Left hindlimb (tissue), 1 donor: ENCODE measurements at places on chromosomes 16 and 17.

- DNase-seq, result peak; percentile 74
Observed at GRCh38 chr17:40284085-40284713, 3.5 kb upstream of the CDC6 start.

DNA sequence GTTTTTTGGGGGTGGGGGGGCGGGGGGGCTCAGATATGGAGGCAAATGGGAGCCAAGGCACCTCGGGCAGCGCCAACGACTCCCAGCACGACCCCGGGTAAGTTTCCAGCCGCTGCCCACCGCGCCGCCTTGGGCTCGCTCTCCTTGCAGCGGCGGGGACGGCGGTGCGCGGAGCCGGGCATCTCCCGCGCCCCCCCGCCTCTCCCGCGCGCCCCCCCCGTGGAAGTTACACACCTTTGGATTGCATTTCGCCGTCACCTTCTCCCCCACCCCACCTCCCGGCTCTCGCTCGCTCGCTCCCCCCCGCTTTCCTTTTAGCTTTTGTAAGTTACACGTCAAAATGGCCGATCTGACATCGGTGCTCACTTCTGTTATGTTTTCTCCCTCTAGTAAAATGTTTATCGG is 387 bp downstream of the MSI2 start:
- DNase-seq, result no peak

DNA sequence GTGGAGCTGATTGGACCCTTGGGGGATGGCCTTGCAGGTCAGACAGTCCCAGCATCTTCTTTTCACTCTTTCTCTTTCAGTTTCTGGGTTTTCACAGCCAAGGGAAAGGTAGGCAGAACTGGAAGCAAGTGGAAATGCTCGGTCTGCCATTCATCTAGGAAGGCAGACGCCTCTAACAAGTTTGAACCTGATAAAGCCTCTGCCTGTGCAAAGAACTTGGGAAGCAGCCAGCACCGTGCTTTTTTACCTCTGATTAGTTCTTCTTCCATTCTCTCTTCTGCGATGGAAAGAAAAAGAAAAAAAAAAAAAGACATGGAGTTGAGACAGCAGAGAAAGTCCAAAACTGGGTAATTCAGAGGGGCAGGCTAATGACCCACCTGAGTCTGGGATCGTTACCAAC is 997.8 kb upstream of the EEF2KMT start:
- DNase-seq, result no peak

DNA sequence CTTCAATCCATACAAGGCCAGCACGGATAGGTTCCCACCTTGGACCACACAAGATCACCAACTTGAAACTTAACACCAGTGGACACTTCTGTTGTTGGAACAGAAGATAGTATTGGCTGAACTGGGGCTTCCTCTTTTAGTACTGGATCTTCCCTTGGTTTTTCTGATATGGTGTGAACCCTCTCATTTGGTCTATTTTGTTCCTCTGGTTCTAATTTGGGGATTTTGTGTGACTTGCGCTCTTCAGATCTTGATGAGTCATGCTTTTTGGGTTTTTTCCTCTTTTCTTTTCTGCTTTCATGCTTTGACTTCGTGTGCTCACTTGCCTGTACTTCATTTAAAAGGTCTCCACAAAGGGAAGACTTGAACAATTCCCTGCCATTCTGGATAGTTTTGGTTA is 39.0 kb downstream of the SOST start:
- DNase-seq, result no peak

GRCh38 chr17:45320931-45321461 is 4.2 kb upstream of the MAP3K14 start:
- no peak for DNase-seq

GRCh38 chr17:9872852-9873251 is 32.2 kb downstream of the RCVRN start:
- no peak for DNase-seq

DNA sequence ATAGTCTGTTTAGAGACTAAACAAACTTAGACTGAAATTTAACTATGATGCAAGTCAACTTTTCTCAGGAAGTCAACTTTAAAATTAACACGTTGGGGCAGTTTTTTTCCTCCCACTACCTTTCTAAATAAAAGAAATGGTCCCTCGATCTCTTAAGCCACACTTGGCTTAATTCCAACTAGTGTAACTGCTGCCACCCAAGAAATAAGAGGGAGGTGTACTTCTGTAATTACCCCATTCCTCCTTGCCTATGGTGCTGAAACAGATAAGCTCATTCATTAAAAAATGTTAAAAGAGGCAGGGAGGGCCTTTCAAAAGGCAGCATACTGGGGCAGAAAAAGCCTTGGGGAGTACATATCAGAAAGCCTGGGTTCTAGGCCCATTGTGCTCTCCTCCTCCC is 59.8 kb downstream of the NCOR1 start:
- DNase-seq, result no peak

DNA sequence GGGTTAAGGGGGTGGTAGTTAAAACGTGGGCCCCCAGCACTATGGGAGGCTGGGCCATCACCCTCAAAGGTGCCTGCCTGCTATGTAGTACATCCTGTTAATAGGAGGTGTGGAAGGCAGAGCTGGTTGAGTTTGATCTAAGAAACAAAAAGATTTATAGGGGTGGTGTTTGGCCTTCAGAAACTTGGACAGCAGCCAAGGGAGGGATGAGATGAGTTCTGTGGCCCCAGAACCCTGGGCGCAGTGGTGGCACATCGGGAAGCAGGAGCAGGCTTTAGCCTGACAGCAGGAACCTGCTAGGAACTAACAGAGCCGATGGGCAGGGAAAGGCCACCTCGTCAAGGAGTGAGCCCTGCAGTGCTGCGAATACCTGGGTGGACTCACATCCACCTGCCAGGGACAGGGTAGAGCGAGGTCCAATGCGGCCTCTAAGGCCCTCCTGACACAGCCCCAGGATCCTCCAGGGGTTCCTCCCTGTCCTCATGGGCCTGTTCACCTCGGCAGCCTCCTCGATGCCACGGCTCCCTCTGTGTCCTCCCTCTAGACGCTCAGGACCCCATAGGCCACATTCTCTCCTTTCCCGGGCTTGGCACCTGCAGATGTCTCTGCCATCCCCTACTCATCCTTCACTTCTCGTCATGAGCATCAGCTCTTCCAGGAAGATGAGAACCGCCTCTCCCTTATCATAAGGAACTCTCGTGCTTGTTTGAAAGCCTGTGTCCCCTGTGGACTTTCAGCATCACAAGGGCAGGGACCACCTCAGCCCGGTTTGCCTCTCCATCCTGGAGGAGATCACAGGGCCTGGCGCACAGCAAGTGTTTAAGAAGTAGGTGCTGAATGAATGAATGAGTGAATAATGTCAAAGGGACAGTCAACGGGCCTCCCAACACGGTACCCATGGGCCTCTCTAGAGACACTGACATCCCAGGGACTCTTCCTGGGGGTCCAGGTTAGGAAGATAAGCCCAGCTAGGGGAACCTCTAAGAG is 103.5 kb upstream of the TNRC6C start:
- DNase-seq, result no peak

GRCh38 chr17:79082311-79083190 is 7.9 kb downstream of the ENGASE start:
- DNase-seq, result peak; percentile 53

- DNase-seq, result no peak
Observed at GRCh38 chr17:50172130-50172529, 6.3 kb downstream of the SGCA start.

GRCh38 chr16:1493746-1494094 is 560 bp downstream of the TELO2 start:
- no peak for DNase-seq

DNA sequence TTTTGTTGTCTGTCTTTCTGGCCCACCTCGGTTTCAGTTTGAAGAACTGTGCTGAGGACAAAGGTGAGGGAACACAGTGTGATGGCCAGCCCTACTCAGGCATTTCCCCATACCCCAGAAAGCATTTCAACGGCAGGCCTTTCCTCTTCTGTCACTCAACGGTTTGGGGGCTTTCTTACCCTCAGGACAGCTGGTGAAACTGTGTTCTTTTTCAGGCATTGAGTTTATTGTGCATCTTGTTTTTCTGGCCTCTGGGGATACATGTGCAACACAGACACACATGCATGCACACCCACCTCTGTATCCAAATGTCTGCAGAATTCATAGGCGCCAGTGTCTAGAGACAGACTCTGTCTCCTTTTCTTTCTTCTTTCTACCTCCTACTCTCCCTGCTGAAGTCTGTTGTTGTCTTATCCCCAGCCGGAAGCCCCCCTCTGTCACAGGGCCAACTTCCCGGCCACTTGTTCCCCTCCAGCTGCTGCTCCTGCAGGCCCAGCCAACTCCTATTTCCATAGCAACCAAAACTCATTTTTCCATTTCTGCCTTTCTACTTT is 17.0 kb downstream of the CHD9 start:
- peak; percentile 95 for DNase-seq

DNA sequence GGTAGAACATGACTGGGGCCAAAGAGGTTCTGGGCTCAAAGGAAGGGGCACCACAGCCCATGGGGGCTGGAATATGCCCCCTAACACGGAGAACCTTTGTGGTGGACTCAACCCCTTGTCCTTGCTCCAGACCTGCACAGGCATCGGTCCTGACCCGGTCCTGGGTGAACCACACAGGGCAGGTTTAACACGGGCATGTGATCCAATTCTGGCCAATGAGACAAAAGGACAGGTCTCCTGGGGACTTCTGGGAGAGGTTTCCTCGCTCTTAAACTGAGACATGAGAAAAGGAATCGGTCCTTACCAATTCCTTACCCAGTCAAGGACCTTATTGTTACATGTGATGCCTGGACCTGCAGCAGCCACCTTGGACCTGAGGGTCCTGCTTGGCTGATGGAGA is 3.7 kb downstream of the DOC2B start:
- DNase-seq, result no peak

DNA sequence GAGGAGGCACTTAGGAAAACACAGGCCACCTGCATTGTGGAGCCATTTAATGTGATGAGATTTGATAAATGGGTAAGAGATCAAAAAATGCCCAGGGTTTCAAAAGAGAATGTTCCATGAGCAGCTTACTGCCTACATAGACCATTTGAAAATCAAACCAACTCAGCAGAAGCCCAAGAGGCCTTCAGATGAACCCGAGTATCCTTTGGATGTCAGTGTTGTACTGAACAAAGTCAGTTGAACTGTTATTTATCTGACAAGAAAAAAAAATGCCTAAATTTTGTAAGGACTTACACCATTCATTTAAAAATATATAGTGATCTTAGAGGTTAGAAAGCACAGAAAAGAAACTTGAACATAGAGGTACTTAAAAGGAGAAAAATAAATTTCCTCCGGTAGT is 381.7 kb downstream of the ZFHX3 start:
- DNase-seq, result no peak

DNA sequence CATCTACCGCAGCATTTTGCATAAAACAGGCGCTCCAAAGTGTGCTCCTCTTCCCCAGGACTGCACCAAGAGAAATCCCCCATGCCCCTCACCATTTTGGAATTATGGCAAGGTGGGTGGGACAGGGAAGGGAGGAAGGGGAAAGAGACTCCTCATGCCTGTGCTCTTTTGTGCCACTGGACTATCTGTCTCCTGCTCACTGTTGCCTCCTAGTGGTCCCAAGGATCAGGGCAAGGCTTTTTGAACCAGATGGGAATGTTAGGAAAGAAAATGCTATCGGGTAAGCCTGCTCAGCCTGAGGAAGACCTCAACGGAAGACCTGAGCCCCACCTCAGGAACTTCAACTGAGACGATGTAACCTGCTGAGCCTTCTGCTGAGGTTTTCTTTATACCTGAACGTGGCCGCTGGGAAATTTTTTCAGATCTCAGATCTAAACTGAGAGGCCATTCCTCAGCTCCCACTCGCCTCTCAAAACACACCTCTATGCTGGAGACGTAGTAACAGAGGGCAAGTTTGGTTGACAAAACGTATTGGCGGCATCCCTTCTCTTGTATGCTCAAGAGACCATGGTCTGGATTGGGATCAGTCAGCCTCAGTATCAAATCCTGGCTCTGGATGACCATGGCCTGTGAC is 58.3 kb downstream of the SPACA3 start:
- no peak for DNase-seq

- DNase-seq, result no peak
Observed at GRCh38 chr16:17377360-17378324, 93.1 kb downstream of the XYLT1 start.

GRCh38 chr17:82862737-82863382 is 23.0 kb upstream of the ZNF750 start:
- DNase-seq, result peak; percentile 41

GRCh38 chr17:4506175-4506813 is 7.6 kb downstream of the SPNS2 start:
- DNase-seq, result peak; percentile 82

- DNase-seq, result peak; percentile 15
Observed at GRCh38 chr17:3025421-3026124, 37.8 kb downstream of the OR1D5 start.

- DNase-seq, result no peak
Observed at GRCh38 chr17:48577330-48577945, 712 bp downstream of the HOXB4 start.

DNA sequence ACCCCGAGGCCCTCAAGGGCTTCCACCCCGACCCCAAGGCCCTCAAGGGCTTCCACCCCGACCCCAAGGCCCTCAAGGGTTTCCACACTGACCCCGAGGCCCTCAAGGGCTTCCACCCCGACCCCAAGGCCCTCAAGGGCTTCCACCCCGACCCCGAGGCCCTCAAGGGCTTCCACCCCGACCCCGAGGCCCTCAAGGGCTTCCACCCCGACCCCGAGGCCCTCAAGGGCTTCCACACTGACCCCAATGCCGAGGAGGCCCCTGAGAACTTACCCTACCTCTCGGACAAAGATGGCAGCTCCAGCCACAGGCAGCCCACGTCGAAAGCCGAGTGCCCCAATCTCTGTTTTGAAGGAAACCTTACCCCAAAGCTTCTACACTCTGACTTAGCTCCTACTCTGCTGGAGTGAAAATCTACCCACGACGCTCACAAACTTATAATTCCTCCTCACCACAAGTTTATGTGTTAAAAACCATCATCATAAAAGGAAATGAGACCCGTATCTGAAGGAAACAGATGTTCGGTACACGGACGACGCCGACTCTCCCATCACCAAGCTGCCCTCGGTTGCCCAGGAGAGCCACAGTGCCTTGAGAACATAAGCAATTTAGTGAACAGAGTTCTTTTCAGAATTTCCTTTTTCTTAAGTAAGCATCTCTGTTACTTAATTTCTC is 61.2 kb upstream of the RPH3AL start:
- no peak for DNase-seq

- no peak for DNase-seq
Observed at GRCh38 chr16:17724242-17724898, 253.6 kb upstream of the XYLT1 start.

GRCh38 chr16:23900480-23901177 is 64.8 kb downstream of the PRKCB start:
- DNase-seq, result no peak

GRCh38 chr17:81890447-81891302 is 711 bp downstream of the ALYREF start:
- DNase-seq, result no peak

DNA sequence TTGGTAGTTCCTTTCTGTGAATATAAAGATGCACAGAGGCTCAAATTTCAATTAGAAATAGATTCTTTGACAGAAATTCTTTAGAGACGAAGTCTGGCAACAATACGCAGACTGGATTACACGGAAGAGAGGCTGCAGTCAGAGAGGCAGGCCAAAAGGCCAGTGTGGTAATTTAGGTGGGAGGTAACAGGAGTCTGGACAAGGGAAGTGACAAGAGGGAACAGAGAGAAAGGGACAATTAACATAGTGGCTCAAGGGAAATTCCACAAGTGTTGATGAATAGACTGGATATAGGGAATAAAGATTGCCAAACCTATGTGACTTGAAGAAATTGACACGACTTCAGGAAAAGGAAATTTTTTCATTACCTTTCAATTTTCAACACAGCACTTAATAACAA is 54.6 kb downstream of the STX8 start:
- DNase-seq, result no peak

GRCh38 chr17:13725288-13725990 is 123.7 kb upstream of the HS3ST3A1 start:
- DNase-seq, result no peak
